DMS53 (cell line): ENCODE measurements at places on chromosomes 4 and X.

GRCh38 chrX:129750971-129751370 lies 12.2 kb downstream of the XPNPEP2 start:
- DNase-seq, result no peak

GRCh38 chr4:7498446-7499200 lies 63.9 kb upstream of the PSAPL1 start:
- DNase-seq, result no peak

GRCh38 chr4:7668826-7669225 lies 234.1 kb upstream of the PSAPL1 start:
- DNase-seq, result no peak

DNA sequence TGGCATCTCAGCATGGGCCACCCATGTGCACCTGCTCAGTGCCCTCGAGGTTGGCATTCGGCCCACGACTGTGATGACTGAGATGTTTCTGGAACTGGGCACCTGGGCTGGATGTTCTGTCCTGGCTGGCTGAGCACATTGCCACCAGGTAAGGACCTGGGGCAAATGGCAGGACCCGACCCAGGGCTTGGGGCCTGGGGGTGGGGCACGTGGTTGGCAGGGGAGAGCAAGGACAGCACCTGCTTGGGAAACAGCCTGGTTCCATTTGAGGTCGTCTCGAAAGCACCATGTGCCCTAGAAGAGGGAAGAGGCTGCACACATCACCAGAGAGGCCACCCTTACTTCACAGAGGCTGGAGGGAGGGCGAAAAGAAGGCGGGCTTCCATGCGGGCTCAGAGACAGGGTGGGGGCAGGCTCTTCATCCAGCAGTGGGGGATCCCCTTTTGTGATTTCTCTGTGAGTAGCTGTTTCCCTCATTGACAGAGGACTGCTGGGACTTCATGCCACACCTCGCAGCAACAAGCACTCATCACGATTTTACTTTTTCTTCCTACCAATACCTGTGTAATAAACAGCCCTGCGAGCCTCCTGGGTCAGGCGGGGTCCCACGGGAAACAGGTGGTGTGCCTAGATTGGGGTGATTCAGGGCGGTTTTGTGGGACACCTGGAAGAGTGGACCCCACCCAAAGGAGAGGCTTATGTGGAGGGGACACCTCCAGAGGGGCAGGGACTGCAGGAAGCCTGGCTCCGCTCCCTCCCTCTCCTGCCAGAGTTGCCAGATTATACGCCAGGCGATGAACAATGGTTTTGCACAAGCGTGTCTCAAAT lies 12.0 kb downstream of the TMEM187 start:
- no peak for DNase-seq

DNA sequence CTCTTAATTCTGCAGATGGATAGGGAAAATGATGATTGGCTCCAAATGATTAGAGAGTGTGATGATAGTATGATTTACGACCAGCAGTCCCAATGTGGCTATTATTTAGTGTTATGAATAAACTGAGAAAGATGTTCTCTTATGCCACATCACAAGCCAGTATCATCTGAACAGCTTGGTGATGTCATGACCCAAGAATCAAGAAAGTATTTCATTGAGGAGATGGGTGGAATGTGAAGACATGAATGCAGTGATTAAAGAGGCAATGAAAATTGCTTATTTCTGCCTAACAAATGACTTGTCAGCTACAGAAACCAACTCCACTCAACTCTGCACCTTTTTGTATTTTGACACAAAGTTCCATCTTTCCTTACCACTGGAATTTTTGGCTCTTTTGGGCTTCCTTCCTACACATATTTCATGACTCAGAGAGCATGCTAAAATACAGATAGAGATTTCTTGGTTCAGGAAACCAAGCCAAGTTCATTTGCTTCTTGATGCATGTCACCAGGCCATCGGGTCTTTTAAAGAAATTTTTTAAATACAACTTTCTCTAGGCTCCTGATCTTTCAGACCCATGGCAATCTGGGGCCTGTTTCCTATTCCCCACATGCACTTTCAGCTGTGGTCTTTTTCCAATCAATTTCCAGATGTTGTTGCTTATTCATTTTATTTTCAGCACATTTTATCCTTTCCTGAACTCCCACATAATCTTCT lies 174.2 kb downstream of the HHIP start:
- no peak for DNase-seq

DNA sequence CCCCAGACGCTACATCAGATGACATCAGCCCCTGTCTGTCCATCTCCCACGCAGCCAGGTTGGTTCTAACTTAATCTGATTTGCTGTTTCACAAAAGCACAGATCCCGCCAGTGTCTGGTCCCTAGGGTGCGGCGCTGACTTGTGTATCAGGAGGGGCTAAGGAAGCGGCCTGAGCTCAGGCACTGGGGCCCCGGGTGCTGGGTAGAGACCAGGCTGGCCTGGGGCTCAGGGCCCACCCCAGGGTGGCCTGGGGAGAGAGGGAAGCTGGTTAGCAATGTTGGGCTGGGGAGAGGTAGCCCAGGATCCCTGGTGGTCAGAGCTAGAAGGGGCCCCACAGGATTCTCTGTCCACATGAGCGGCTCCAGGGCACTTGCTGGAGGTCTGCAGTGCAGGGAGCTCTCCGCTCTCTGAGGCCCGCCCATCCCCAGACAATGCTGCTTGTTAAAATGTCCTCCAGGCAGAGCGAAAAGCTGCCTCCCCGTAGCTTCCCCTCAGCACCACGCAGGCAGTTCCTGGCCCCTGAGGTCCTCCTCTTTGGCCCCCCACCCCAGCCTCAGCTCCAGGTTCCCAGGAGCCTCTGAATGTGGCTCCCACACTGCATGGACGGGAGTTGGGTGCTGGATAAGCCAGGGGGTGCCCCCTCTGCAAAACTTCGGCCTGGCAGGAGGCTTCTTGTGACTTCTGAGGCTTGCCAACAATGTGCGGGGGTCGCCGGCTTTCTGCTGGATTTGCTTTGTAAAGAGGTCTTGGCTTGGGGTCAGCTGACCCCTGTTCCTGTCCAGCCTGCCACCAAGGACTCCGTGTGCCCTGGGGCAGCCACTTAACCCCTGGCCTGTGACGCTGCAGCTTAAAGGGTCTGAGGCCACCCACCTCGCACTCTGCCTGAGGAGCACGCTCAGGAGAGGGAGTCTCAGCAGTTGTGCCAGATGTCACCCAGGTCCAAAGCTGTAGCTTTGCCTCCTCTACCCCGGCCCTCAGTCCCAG lies 112.9 kb downstream of the CPZ start:
- no peak for DNase-seq

DNA sequence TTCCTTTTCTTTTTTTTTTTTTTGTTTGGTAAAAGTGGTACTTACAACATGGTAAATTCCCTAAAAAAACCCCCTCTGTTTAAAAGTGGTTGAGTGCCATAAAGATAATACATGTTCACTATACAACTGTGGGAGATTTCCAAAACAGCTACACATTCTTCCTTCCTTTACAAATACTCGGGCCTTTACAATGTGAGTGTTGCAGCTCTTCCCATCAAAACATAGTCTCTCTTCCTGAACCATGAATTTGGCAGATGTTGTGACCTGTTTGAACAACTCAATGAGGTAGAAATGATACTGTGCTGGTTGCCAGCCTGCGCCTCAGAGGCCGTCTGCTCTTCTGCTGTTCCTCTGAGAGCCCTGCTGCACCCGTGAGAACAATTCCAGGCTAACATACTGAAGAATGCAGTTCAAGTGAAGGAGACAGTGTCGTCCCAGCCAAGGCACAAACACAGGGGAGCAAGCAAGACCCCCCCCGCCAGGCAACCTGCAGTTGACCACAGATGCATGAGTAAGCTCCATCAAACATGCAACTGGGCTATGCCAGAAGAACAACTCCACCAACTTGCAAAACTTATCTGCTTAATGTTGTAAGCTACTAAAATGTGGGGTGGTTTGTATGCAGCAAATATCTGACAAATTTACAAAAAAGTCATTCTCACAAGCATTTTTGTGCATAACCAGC lies 645.0 kb downstream of the PCDH7 start:
- no peak for DNase-seq

DNA sequence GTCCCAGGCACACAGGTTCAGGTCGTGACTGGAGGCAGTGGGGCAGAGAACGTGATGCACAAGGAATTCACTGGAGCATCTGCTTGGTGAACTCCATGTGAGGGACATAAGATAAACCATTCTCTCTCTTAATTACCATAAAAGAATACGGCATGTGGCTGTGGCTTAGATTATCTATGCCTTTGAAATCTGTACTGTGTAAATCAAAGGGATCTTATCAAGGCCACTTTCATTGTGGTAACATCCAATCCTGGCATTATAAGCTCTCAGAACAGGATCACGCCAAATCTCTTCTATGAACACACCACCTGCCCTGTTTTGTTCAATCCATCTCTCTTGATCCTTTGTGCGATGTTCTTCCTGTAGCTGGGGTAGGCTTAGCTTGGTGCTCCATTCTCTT lies 192.3 kb downstream of the SPATA18 start:
- DNase-seq, result no peak

DNA sequence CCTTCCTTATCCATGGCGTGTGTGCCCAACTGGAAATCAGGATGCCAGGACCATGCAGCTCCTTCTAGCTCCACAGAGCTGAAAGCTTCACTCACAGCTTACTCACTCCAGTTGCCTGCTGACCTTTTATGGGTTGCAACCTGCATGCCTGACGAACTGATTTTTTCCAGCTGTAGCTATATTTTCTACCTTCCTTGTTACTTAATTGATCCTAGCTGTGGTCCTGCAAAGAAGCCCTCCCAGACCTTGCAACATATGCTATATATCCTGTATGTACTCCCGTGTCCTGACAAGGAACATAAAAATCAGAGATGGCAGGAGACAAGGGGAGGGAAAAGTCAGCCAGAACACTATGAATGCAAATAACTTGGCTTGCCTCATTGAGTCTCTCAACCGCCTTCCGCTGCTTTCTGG lies 135.3 kb upstream of the LDB2 start:
- no peak for DNase-seq

- no peak for DNase-seq
Observed at GRCh38 chrX:14420841-14421240, 108.5 kb upstream of the GLRA2 start.

GRCh38 chr4:3202836-3203820 lies 45.8 kb upstream of the MSANTD1 start:
- no peak for DNase-seq

DNA sequence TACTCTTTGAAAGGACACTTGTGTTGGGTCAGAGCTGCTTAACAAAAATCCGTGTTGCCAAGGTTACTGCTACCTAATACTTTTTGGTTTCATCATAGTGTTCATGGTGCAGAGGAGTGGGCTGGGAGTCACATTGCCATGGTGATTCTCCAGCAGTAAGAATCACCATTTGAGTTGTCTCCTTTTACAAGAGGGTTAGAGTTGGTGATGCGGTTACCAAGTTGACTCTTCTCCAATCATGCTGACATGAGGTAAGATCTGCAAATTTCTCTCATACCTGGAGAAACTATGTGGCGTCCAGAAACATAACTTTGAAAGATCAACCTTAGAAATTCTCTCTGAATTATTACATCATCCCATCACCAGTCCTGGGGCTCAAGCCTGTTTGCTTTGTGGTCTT lies 242.9 kb upstream of the CNKSR2 start:
- DNase-seq, result no peak

- no peak for DNase-seq
Observed at GRCh38 chrX:108299704-108300103, 138.5 kb downstream of the COL4A6 start.

- DNase-seq, result no peak
Observed at GRCh38 chr4:41189666-41190065, 24.7 kb downstream of the APBB2 start.

- DNase-seq, result no peak
Observed at GRCh38 chrX:87895421-87895820, 377.8 kb downstream of the KLHL4 start.

DNA sequence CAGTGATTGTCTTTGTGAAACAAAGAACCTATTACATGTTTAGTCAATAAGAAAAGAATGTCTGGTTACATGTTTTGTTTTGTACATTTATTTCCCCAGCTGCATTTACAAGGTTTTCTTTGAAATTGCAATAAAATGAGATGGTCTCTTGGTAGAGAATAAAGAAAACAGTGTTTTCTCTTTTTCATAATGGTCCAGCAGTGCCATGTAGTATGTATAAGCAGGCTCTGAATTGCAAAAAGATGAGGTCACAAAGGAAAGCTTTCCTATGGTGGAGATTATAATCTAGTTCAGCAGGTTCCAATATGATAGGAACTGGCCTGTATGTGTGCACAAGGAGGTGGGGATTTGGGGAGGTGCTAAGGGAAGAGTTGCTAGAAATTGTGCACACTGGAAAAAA lies 1417.3 kb downstream of the STIM2 start:
- DNase-seq, result peak; percentile 53

GRCh38 chr4:26522478-26522877 lies 32.2 kb upstream of the CCKAR start:
- no peak for DNase-seq

DNA sequence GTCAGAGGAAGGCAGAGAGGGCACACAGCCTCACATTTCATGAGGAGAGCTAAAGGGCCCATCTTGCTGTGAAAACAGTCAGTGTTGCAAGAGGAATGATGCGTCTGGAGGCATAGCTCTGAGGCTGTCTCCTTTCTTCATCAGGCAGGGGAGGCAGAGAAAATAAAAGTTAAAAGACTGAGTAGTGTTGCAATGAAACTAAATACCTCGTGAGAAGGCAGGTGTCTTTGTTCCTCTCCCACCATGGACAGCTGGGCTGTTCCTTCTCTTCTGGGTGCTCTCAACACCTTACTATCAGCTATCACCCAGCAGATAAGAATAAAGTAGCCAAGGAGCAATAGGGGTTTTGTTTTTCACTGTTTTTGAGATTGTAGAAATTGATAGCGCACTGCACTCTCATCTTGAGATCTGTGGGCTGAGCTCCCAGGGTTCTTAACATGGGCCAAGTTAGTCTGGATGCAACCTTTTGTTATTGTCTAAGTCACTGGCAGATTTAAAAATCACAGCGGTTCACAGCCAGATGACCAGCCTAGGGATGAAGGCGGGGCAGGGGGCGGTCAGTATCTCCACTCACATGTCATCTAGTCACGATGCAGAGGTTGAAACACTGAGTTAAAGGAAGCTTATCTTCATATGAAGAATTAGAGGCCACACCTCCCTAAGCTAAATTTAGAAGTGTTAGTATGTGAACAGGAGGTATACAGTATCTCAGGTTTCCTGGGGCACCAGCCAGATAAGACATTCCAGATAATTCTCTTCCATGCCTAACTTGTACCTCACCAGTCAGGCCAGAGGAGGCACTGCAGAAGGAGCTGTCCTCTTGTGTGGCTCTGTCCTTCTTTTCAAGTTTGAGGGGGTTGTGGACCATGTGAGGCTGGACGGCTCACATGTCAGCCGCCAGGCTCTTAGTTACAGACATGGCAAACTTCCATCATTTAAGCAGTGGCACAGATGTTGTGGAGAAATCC lies 36.9 kb downstream of the PARM1 start:
- DNase-seq, result no peak

- no peak for DNase-seq
Observed at GRCh38 chr4:26723216-26723615, 137.4 kb upstream of the STIM2 start.

DNA sequence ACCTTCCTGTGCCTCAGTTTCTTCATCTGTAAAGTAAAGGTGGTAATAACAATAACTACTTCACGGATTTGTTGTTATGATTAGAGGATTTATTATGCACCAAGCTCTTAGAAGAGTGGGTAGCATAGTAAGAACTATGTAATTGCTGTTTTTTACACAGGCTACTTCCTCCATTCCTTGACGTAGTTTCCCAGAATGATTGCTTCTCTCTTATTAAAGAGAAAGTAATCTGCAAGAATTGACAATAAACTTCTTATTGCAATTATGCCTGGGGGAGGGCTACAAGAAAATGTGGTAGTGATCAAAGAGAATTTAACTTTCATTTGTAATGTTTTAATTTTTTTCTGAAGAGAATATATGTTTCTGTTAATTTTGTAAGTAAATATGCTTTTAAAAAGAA lies 238.7 kb downstream of the GASK1B start:
- no peak for DNase-seq

- no peak for DNase-seq
Observed at GRCh38 chr4:100977746-100978397, 369.5 kb downstream of the PPP3CA start.
